HCT116 (cell line): ENCODE measurements at places on chromosomes 4 and X. TPM values are rescaled to one million over a fixed set of nuclear protein-coding genes. Genes with fewer than 3 reads are reported as not detected.

HTR2C gene
- total RNA-seq, result not detected

MUC7 gene
- not detected for total RNA-seq

GRCh38 chr4:55186123-55186522 is 60.7 kb upstream of the KDR start:
- no peak for DNase-seq

GRCh38 chr4:23904639-23905071 is 14.8 kb upstream of the PPARGC1A start:
- DNase-seq, result no peak

GRCh38 chr4:87911252-87911774 is 64.2 kb upstream of the SPP1 start:
- no peak for DNase-seq
